Cardiac fibroblast (primary cell): ENCODE measurements at places on chromosomes 7 and 10.

DNA sequence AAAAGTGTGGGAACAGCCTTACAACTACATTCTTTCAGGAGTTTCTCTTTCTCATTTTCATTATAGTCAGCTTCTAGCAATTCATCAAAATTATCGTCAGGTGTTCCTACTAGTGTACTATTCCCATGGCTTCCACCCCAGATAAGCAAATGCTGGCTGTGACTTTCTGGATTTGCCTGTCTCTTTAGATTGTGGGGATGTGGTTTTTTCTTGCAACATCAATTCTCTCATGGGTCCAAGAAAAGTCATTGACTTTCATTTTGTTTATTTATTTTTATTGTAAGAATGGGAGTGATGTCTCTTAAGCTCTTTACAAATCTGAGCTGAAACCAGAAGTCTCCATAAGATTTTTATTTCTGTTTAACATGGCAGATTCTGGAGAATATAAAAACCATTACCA lies 349.7 kb upstream of the SEMA3C start:
- DNase-seq: no peak

- DNase-seq: no peak
Observed at GRCh38 chr7:157010588-157011332, at the start of gene MNX1. TSS of gene MNX1 (minus strand) at chr7:157010663. CDS start at chr7:157010350, 313 bp downstream.

GRCh38 chr7:94294471-94295131 lies 100.1 kb upstream of the COL1A2 start:
- DNase-seq: no peak

DNA sequence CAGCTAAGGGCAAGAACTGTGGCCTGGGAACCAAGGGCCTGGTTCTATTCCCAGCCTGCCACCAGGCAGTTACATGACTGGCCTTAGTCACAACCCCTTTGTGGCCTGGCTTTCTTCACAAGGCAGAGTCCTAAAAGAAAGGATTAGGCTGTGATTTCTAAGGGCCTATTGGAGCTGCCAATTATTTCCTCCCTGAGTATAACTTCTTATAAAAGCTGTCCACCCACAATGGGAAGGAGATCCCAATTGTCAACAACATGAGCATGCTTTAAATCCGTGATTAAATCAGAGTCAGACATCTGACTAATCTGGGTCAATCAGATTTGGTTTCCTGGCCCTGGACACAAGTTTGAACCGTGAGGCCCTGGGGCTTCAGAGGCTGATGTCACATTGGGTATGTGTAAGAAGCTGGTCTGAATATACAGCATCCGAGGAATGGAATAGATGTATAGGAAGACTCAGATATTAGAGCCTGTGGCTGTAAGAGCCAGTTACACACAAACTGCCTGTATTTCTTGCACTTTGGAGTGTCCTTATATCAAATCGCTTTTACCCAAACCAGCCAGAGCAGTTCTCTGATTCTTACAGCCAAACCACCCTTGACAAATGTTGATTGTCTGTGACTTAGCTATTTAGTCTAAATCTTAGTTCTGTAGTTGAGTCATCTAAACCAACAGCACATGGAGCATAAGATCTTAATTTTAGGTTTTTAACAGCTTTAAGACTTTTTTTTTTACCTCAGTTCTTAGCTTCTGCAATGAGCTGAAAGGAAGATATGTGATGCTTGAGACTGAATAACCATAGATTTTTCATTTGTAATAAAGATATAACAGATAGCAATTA lies 61.3 kb downstream of the ABCB4 start:
- DNase-seq: no peak

- no peak for DNase-seq
Observed at GRCh38 chr10:120436439-120437112, 20.5 kb upstream of the PLPP4 start.

DNA sequence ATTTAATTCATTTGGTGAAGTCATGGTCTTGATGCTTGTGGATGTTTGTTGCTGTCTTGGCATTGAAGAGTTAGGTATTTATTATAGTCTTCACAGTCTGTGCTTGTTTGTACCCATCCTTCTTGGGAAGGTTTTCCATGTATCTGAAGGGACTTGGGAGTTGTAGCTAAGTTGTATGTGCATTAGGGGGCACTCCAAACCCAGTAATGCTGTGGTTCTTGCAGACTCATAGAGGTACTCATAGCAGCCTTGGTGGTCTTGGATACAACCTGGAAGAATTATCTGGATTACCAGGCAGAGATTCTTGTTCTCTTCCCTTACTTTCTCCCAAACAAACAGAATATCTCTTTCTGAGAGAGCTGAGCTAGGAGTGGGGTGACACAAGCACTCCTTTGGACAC lies 93.2 kb downstream of the ADCYAP1R1 start:
- no peak for DNase-seq

DNA sequence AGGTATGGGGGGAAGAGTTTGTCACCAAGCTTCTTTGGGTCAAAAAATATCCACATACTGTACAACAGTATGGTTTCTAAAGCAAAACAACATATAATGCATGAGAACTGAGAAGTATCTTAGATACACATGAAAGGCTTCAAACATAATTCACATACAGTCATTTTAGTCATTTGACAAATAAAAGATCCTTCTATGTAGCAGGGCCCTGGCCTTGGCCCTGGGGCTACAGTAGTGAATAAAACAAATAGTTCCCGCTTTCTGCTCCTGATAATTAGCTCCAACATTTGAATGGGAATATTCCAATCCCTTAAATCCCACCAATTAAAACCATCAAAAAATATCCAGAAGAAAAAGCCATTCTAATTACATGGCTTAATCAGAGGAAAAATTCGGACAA lies 51.3 kb downstream of the MALSU1 start:
- DNase-seq: no peak

DNA sequence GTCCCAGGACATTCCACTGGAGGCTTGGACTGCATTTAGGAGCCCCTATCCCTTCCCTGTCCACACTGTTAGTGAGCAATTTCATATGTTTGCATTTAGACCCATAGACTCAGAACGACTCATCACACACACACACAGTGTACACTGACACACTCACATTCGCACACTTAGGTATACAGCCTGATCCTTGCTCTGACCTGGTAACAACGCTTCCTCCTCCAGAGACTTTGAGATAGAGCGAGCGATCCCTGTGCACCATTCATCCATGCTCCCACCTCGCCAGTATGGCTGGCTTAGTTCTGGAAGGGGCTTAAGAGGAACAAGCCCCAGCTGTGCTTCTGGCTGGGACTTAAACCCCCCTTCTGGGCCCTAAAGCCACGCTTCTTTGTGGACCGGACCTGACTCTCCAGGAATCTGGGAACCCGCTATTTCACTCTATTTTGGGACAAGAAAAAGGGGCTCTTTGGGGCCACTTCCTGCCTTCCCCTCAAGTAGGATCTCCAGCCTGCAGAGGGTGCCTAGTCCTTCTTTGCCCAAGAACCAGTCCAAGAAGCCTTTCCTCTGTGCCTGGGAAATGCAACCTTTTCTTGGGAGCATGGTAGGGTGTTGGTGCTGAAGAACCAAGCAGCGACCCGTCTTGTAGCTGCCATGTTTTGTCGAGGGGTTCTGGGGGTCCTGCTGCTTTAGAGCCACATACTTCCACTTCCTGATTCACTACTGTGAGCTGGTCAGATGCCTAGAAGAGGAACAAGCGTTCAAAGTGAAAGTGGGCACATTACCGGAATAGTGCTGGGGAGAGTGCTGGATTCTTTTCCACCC lies 1.1 kb upstream of the HOXA13 start:
- DNase-seq: no peak

DNA sequence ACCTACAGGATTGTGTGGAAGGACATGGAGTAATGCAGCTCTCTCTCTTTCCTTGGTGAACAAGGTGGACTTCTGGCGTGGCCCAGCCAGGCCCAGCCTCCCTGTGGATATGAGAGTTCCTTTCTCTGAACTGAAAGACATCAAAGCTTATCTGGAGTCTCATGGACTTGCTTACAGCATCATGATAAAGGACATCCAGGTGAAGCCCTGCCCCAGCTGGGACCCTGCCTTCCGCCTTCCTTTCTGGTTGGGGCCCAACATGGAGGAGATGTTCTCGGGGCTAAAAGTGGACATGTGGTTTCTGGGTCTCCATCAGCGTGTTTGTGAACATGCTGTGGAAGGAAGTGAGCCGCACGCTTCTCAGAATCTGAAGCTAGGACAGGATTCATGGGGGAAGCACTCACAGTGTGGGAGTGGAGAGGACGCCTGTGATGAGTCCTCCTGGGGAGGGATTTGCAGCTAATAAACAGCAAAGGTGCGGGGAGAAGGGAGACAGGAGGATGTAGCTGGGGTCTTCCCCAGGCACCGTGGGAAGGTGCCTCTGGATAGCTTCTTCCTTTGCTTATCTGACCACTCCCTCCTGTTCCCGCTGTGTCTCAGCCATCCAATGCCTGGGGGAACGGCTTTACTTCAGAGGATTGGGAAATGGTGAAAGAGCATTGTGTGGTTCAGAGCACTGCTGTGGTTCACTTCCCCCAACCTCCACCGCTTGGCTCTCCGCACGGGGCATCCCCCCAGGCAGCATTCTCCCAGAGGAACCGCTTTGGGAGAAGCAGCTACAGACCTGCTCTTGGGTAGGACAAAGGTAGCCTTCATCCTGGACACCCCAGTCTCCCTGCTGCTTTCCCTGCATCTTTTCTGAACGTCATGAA lies 5.5 kb downstream of the CPA5 start:
- DNase-seq: no peak

- DNase-seq: peak; percentile 71
Observed at GRCh38 chr10:52229291-52229931, 84.7 kb upstream of the DKK1 start.

GRCh38 chr7:106054156-106054910 lies 57.8 kb downstream of the SYPL1 start:
- DNase-seq: no peak

DNA sequence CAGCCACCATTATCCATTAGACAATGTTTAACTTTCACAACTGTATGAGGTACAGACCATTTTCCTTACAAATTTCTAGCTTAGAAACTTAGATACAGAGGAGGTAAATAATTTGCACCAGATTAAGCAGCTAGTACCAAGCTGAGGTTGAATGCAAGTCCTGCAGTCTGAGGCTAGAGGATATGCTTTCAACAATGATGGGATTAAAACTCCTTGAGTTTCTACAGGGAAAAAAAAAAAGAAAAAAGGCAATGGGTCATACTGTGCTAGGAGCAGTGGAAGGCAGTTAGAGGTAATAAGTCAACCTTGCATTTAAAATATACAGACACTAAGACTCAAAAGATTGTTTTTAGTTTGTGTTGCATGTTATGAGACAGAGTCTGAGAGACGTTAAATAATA lies 86.5 kb downstream of the SEMA3A start:
- DNase-seq: no peak

- no peak for DNase-seq
Observed at GRCh38 chr7:127996253-127997071, 34.8 kb downstream of the LRRC4 start.

DNA sequence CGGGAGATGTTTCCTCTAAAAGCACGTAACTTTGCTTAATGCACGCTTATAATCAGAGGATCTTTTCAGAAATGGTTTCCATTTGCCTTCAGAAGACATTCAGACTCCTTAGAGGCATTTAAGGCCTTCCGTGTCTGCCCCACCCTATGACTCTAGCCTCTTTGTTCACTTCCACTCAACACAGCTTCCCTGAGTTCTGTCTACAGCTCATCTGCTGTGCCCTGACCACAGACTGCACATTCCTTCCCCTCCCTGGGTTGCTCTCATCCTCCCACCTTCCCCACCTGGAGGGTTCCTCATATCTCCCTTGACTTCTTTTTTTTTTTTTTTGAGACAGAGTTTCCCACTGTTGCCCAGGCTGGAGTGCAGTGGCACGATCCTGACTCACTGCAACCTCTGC lies 16.6 kb downstream of the FBH1 start:
- DNase-seq: no peak

DNA sequence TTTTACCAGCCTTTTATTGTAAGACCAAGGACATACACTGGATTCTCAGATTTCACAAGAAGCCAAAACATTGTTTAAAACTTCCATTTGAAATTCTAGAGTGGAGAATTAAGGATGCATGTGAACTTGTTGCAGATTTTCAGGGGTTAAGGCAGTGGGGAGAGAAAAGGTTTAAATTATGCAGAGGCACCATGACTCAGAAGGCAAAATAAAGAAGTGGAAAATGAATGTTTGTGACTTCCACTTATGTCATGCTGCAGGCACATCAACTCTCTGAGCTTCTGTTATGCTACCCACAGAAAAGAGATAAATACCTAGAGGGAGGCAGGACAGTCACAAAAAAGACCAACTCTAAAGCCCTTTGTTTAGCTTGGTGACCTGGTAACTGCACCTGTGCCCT lies 84.4 kb upstream of the BET1 start:
- DNase-seq: peak; percentile 58

DNA sequence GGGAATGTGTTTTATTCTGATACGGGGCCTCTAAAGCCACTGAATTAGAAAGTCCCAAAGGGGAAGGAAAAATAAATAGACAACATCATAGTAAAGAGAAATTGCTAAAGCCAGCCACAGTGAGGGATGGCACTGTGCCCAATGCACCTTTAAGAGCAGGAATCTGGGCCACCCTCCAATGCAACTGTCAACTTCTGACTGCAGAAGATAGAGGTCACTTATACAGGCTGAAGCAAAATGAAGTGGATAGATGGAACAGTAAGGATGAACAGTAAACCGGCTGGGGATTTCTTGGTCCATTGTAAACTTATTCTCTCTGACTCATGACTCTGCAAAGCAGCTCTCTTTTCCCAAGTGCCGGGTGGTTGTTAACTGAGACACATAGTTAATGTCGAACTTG lies 54.0 kb upstream of the KCNIP2 start:
- DNase-seq: peak; percentile 47

DNA sequence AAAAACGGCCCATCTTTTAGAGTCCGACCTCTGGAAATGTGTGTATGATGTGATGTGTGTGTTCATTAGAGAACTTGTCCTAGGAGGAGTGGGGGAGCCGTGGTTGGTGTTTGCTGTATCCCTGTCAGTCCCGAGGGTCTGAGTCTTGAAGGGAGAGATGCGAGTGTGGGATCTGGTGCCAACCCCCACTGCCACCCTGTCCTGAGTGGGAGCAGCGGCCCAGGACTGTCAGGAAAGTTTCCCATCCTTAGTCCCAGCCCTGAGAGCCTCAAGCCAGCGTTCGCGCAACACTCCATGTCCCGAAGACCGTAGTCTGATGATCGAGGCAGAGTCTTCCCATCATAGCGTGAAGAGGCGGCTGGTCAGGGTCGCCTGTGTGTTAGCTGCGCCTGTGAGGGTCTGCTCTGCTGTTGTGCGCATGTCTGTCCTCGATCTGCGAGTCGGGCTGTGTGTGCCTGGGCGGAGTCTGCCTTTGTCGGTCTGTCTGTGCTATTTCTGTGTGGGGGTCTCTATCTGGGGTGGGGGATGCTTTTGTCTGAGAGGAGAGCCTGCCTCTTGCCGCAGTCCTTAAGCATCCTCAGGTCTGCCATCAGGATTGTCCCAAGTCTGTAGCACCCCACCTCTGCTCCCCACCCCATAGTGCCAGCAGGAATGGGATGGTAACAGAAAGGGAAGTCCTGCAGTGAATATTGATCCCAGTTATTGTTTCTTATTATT lies 514 bp upstream of the CHAT start:
- no peak for DNase-seq

DNA sequence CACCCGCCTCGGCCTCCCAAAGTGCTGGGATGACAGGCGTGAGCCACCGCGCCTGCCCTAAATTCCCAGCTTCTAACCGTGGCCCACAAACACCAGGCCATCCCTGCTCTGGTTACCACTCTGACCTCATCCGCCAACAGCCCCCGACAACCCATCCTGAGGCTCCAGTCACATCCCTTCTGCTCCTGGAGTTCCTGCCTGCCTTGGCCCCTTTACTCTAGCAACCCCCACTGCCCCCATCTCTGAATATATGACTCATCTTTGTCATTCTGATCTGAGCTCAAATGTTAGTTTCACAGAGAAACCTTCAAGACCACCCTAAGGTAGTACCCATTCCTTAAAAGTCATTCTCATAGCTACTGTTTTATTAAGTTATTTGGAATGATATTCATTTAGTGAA lies 26.6 kb downstream of the RHEB start:
- DNase-seq: no peak
